ENCODE measurements at places on chromosomes 7 and 10.

DNA sequence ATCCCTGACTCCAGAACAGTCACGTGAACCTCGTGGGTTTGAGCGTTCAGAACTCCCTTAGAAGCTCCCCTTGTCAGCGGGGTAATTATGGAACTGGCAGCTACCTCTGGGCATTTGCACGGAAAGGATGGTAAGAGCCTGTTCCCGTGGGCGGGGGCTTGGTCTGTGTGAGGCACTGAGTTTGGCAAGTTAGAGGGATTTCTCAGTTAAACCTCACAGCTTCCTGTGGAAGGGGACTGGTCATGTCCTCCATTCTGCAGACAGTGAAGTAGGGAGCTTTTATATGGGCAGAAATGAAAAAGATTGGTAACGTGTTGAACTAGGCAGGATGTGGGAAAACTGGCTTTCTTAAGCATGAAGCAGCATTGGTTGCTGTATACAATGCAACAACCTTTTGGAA lies 16.0 kb downstream of the PALD1 start:
- DNase-seq, result no peak

GRCh38 chr10:21372651-21373410 lies 152.7 kb downstream of the SKIDA1 start:
- no peak for DNase-seq

- DNase-seq, result no peak
Measured at GRCh38 chr7:17598846-17599245, 300.4 kb downstream of the AHR start.

DNA sequence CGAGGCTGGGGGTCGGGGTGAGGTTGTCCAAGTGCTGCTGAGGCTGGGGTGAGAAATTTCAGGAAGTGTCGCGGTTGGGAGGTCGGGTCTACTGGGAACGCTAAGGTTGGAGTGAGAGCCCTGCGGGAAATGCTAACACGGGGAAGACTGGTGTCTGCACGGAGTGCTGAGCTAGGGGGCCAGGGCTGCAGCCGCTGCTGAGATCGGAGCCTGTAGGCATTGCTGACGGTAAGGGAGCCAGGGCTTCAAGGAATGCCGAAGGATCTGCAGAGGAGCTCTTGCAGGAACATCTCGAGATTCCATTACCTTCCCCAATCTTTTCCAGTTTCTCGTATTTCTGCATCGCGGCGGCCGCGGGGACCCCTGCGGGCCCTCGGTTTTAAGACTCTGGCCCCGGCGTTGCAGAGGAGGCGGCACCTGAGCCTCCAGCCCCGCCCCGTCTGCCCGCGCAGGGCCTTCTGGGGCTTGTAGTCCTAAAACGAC lies at the start of gene CDK5:
Gene CDK5, minus strand, starts transcription at position 392 of the 483 bp plus-strand sequence. Its CDS starts 49 bp downstream, at position 343.
- DNase-seq, result no peak

GRCh38 chr7:148367731-148368475 lies 222.7 kb upstream of the C7orf33 start:
- no peak for DNase-seq

- no peak for DNase-seq
Measured at GRCh38 chr7:8190119-8190895, 71.7 kb downstream of the ICA1 start.

GRCh38 chr10:75014516-75015230 lies 96.8 kb upstream of the SAMD8 start:
- DNase-seq, result no peak

DNA sequence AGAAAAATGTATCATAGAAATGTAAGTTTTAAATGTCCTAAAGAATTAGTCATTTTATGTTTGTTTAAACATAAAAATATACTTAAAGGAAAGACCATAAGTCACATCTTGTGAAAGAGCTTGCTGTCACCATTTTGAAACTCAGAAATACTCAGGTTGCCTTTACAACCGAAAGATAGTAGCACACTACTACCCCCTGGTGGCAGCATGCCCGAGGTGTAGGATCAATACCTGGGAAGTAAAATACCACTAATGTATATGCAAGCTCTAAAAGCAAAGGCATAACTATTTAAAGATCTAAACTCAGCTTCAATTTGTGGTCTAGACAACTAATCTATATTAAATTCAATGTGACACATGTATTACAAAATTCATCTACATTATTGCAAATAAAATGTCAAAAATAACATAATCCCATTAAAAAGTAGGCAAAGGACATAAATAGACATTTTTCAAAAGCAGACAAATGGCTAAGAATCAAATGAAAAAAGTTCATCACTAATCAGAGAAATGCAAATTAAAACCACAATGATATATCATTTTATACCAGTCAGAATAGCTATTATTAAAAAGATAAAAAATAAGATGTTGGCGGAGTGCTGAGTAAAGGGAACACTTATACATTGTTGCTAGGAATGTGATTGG lies 47.7 kb upstream of the FGL2 start:
- DNase-seq, result no peak

GRCh38 chr7:24251568-24251967 lies 32.4 kb upstream of the NPY start:
- DNase-seq, result no peak

- DNase-seq, result no peak
Measured at GRCh38 chr7:191105-191980, 1.0 kb upstream of the FAM20C start.

GRCh38 chr10:77005871-77006270 lies 631.7 kb downstream of the KCNMA1 start:
- DNase-seq, result no peak

DNA sequence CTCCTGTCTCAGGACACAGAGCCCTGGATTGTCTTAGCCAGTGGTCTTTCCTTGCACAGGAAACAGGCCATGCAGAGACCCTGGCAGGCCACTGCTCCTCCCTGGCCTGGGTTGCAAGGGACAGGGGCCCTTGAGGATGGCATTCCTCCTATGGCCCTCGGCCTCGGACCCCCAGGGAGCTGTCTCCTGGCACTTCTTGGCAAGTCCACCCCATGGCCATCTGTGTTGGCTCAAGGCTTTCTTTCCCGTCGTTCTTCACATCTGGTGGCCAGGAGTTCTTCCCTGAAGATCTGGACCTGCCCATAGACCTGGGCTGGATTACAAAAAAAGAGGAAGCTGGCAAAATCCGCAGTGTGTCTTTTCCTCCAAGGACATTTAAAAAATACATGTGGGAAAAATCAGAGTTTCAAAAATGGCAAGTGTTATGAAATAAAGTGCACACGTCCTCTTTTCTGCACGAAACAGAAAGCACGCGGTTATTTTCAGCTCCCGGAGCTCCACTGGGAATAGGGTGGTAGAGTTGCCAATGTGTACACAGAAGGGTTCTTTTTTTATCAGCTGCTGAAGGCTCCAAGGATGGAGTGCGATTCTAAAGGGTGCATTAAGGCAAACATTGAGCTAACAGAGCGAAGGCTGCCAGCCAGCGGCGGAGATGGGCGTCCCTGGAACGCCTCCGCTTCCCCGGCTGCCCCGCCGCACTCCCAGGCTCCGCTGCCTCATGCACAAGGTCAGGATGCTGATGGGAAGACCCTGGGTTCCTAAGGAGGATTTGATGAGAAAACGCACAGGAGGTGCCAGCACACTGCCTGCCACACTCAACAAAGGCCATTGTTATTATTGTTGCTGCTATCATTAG lies 62.8 kb upstream of the FAM20C start:
- DNase-seq, result peak; percentile 27

- DNase-seq, result no peak
Measured at GRCh38 chr7:155762655-155763054, 49.6 kb downstream of the SHH start.

DNA sequence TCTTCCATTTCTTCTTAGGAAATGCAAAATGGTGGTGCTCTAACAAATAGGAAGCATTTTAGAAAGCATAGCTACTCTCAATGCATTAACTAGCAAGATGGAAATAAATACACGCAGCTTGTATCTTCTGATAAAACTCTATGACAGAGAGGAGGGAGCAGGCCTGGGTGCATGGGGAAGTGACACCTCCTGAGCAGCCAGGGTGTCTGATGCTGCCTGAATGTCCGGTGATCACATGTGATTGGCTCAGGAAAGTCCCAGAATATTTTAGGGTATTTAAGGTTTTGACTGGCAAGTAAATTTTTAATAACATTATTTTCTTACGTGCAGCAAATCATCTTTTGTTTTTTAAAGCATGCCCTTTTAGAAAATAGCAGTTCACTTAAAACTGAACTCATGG lies 261.0 kb upstream of the KLF6 start:
- no peak for DNase-seq

DNA sequence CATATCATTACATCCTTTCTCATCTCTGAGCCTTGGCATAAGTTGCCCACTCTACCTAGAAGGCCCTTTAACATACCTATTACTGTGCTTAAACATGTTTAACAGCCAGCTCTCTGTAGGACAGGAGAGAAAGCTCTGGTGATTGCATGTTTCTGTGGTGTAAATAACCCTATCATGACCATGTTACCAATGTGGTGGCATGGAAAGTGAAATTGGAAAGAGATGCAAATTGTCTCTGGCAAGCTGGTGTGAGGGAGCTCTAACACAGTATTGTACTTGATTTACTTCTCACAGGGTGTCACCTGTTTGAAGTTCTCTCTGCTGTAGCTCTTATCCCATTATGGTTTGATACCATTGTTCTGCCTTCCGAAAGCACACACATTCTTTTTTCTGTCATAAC lies 231.8 kb upstream of the DKK1 start:
- no peak for DNase-seq

DNA sequence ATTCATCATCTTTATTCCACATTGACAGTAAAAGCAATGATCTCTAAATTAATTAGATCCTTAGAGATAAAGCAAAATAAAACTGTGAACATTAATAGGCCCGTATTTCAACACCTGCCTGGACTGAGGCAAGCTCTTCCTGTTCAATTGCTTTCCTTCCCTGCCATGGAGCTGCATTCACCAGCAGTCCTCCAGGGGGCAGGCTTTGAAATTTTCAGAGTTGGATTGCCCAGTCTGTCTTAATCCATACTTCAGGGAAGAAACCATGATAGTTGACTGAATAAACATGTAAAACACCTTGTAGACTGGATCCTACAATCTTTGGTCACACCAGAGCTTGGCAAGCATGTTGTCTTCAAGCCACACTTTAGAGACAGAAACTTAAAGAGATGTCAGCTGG lies 936.6 kb downstream of the NRG3 start:
- no peak for DNase-seq

GRCh38 chr10:62463364-62463763 lies 89.2 kb downstream of the ZNF365 start:
- DNase-seq, result no peak

- DNase-seq, result no peak
Measured at GRCh38 chr10:130761032-130761575, 550.4 kb downstream of the TCERG1L start.

DNA sequence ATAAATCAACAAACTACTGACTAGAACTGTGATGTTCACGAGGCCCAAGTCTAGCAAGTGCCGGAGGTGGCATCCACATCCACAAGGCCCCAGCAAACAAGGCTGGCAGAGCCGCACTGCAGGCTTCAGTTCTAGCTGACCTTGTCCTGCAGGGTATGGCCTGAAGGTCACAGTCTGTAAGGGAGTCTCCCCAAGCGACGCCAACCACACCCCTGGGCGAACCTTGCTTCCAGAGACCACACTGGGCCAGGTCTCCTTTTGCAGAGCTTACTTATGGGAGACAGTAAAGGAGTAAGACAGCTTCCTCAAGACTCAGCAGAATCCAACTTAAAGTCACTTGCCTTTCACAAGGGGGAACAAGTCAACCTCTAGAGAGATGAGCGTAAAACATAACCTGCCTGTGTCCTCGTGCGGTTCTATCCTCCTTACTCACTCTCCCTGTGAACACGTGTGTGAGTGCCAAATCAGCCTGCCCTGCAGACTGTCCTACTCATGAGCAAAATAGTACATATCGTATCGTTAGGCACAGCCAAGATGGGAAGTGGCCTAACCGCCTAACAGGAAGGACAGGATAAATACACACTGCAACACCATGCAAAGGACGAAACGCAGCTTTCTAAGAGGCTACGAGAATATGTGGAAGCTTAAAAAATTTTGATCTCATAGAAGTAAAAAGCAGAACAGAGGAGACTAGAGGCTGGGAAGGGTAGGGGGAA lies 22.7 kb downstream of the FAM53B start:
- peak; percentile 31 for DNase-seq

GRCh38 chr7:98204670-98205069 lies 6.6 kb upstream of the BHLHA15 start:
- DNase-seq, result no peak

DNA sequence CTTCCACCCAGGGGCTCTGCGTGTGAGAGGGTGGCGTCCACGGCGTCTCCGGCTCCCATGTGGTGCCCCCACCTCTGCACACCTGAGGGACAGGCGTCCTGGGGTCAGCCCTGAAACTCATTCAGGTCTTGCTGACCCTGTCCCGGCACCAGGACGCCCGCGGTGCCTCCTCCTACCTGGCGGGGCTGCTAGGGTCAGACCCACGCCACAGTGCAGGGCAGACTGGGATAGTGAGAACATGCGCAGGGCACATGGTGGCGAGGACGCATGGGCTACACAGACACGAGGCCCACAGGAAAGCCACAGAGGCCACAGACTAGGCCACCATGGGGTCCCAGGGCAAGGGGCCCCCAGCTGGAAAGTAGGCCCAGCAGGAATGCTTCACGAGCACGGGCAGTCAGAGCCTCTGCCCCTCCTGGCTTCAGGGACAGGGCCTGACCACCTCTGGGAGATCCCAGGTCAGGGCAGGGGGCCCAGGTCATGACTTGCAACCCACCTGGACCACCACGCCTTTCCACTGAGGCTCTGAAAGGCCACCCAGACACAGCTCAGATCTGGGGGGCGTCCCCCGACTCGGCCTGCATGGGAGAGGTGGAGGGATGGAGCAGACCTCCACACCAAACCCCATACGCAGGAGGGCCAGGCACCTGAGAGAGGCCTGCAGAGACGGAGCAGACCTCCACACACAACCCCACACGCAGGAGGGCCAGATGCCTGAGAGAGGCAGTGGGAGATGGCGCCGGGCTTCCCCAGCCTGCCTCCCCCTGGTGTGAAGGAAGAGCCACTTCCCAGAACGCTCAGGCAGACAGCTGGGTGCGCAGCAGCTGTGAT lies 188.6 kb downstream of the ELFN1 start:
- no peak for DNase-seq

DNA sequence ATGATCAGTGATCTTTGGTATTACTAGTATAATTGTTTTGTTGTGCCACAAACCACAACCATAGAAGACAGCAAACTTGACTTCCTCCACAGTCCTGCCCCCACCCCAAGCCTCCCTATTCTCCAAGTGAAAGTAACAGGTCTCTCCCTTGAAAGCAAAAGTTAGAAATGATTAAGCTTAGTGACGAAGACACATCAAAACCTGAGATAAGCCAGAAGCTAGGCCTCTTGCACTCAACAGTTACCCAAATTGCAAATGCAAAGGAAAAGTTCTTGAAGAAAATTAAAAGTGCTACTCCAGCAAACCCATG lies 7.5 kb downstream of the SAR1A start:
- no peak for DNase-seq

DNA sequence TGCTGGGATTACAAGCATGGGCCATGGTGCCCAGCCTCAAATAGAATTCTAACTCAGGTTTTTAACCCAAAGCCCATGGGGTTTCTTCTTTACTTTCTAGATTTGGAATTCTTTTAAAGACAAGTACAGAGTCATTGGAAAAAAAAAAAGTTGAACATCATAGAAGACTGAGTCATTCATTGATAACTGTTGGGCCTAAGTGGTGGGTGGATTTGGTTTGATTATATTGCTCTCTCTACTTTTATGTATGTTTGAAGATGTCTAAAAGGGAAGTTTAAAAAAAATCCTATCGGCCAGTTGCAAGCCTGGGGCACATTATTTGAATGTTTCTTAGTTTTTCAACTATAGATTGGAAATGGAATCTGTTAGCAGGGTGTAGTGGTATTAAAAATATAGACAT lies 49.7 kb downstream of the INPP5F start:
- no peak for DNase-seq

GRCh38 chr10:129718548-129719414 lies 245.3 kb downstream of the EBF3 start:
- DNase-seq, result no peak
